Adrenal gland (tissue), 19 donors: ENCODE measurements at places on chromosomes 7 and 10. TPM values are rescaled to one million over a fixed set of nuclear protein-coding genes. Genes with fewer than 3 reads are reported as not detected.

The STEAP1 gene
- 2.4 TPM for polyA plus RNA-seq

The GDF2 gene
- polyA plus RNA-seq = not detected

The FAM24B gene
- 2.0 TPM for polyA plus RNA-seq

The ATOH7 gene
- polyA plus RNA-seq = not detected

The CUBN gene
- polyA plus RNA-seq = 0.88 TPM

The PCBD1 gene
- 76.5 TPM for polyA plus RNA-seq

The SAP25 gene
- not detected for polyA plus RNA-seq
